AG10803 (cell line): ENCODE measurements at places on chromosomes 7 and 10.

DNA sequence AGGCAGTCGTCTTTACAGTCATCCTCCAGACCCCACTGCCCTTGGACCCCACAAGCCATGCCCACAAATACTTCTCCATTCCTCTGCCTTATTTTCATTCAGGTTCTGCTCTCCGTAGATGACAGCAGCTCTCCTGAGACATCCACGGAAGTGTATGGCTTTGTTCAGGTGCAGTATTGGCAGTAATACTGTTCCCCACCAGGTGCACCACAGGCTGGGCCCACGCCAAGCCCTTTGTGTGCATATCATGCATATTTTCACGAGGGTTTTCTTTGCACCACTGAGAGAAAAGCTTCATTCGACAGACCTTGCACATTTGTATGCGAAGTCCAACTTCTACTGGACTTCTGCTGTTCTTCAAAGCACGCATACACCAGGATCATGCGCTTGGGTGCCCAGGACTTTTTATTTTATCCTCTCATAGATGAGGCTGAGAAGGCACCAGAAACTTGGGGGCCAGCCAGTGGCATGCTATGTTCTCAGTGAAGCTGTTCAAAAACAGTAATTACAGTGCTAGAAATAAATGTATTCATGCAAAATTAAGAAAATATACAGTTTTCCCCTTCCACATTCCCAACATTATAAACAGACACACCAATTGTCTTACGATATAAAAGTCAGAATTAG is 37.8 kb upstream of the PITRM1 start:
- DNase-seq, result no peak

GRCh38 chr10:35903021-35903420 is 260.9 kb upstream of the FZD8 start:
- no peak for DNase-seq

GRCh38 chr7:33882040-33882837 is 23.1 kb upstream of the BMPER start:
- DNase-seq, result peak; percentile 88

DNA sequence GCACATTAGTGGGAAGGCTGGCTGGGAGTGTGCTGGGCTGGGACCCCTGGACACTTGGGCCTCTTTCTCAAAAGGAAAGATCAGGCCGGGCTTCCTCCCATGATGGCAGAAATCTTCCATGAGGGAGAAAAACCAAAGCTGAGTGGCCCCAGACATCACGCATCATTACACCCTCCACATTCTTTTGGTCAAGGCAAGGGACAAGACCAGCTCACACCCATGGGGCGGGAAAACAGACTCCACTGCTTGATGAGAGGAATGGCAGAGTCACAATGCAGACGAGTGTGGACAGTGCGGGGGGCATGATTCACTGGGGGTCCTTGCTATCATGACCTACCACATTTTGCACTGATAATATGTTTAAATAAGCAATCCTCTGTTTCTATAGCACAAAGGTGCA is 73.3 kb downstream of the CREB3L2 start:
- no peak for DNase-seq

DNA sequence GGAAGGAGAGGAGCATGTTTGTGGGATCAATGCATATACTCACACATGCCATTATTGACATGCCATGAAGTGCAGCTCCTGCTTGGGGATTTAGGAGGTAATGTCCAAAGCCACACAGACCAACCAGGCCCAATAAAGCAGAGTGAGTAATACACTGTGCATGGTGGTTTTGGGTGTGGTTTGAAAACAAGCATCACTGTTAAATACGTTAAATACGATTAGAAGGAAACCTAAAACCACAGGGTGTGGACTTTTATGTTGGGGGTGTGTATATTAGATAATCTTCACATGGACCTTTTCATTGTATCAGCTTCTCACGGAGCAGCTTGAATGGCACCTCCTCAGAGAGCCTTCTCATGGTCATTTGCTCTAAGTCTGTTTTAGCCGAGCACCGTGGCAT is 10.4 kb upstream of the EIF3A start:
- DNase-seq, result peak; percentile 75

- peak; percentile 12 for DNase-seq
These were observed 103.8 kb downstream of the CNNM2 start for GRCh38 chr10:103021900-103022293.

- DNase-seq, result no peak
These were observed 19.2 kb downstream of the PLA2G12B start for GRCh38 chr10:72935361-72935760.

- no peak for DNase-seq
These were observed 49.7 kb downstream of the DNAJC12 start for GRCh38 chr10:67788028-67788886.

DNA sequence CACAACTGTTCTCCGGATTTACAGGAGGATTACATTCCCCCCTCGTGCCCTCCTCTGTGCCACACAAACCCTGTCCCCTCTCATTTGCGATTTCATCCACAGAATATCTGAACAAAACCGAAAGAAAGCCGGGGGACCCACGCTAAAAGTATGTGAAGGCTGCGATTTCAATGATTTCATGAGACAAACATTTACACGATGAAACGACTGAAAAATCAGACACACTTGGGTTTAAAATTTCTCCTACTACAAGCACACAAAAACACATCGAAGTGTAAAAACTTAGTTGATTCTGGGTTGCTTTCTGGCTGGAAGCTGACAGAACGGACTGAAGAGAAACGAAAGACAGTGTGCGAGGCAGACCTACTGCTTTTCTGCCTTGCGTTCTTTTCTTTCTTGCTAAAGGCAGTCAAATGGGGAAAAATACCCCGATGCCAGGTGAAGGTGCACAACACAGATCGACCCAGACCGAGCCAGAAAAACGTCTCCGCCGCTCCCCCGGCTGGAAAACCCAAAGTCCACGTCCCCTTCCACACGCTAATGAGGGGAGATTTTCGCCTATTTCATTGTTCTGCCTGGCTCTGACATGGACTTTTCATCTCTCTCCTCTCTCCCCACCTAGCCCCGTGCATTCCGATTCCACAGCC is 1.2 kb downstream of the HIPK2 start:
- DNase-seq, result peak; percentile 60

DNA sequence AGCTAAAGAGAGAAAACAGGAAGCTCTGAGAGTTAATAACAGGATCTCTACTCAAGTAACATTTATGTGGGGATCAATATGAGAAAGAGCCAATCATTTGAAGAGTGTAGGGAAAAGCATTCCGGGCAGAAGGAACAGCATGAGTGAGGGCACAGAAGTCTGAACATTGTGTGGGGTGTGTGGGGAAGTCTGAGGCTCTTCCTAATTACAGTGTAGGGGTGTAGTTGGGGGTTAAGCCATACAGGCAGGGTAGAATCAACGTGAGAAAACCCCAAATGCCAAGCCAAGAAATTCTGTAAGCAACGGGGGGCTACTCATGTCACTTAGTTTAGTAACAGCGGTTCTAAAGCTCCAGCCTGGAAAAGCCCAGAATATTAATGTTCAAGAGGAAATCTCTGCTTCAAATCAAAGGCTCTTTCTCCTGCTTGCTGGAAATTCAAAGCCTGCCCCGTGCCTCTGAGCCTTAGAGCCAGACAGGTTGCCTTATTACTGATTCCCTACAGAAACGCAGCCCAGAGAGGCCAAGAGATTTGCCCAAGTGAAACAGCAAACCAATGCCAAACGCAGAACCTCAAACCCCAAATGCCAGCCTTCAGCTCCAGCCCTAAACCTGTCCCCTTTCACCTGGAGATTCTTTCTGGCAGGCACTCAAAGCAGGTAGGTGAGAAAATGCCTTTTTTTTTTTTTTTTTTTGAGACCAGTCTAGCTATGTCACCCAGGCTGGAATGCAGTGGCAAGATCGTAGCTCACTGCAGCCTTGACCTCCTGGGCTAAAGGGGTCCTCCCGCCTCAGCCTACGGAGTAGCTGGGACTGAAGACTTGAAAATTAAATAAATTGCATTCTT is 36.1 kb downstream of the DNAJB12 start:
- no peak for DNase-seq

- peak; percentile 3 for DNase-seq
These were observed 127.9 kb downstream of the NRF1 start for GRCh38 chr7:129739427-129739826.

DNA sequence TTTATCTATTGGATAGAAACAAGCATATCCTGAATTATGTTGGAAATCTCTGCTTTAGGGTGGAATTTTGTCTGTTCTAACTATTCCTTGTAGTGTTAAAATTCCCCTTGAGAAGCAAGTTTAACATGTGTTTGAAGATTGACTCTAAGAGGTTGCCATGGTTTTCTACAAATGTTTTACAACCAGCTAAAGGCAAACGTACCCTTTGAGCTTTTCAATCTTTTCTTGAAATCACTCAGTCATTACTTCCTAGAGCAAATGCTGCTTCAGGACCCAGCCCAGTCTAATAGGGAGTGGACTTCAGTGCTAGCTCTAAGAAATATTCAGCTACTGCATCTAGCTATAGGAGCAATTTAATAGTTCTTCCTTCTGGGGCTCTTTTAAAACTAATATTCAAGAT is 118.8 kb upstream of the IFRD1 start:
- no peak for DNase-seq

GRCh38 chr7:124643311-124643811 is 122.2 kb downstream of the GPR37 start:
- no peak for DNase-seq

GRCh38 chr7:4240042-4240441 is 442.1 kb upstream of the FOXK1 start:
- no peak for DNase-seq

DNA sequence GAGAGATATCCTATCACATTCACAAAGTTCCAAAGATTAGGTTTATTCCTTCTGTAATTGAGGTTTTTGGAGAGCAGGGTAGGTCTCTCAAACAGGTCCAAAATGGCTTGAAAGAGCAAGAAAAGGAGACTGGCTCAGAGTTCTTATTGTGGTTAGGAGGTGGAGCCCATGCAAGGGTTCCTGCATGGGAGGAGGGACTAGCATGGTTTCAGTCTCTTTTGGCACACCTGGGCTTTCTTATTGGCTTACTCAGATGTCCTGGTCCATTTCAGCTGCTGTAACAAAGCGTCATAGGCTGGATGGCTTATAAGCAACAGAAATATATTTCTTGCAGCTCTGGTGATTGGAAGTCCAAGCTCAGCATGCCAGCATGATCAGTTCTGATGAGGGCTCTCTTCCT is 493.1 kb downstream of the REEP3 start:
- DNase-seq, result no peak

- no peak for DNase-seq
These were observed 126.0 kb upstream of the CALN1 start for GRCh38 chr7:72538147-72538546.

DNA sequence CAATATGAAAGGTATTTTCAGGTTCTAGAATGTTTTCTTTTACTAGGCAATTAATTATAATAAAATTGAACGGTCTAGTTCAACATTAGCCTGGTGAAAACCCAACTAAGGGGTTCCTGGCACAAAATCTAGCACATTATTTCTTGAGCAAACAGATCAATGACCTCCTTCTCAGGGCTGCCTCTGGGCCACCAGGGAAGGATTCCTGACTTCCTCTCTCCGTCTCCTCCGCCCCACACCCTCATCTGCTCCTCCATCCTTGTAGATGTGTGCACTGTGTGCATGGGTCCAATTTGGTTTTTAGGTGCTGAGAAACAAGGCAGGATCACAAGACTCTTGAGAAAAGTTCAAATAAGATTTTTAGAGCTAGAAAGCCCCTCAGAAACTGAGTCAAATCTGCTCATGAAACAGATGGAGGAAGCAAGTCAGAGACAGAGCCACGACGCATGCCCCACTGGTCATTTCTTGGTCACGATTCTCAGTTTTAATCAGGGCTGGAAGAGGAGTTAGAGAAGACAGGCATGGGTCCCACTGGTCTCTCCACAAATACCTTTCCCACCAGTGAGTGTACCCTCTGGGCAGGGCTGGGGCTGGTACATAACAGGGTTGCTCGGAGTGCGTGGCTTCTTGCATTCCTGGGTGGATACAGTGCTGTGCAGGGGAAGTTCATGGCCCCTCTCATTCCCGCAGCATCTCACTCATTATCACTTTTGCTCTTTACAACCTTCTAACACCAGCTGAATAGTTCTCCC is 3.8 kb downstream of the TRPV6 start:
- DNase-seq, result no peak

DNA sequence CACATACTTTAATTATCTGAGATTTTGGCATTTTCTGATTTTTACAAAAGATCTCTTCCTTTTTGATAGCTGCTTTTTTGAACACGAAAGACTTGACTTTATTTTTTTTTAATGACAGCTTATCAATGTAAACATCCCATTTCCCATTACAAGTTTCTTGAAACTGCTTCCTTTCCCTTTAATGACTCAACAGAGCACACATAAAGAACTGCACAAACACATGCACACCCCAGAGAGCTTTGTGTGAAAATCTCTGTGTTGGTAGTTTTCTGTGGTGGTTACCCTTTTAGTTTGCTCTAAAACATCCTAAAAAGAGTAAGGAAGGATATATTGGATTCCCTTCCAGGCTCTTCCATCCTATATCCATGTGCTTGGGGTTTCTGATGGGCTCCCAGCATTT is 125.1 kb upstream of the ZNF32 start:
- no peak for DNase-seq
